ENCODE measurements at places on chromosomes 2 and 18.

DNA sequence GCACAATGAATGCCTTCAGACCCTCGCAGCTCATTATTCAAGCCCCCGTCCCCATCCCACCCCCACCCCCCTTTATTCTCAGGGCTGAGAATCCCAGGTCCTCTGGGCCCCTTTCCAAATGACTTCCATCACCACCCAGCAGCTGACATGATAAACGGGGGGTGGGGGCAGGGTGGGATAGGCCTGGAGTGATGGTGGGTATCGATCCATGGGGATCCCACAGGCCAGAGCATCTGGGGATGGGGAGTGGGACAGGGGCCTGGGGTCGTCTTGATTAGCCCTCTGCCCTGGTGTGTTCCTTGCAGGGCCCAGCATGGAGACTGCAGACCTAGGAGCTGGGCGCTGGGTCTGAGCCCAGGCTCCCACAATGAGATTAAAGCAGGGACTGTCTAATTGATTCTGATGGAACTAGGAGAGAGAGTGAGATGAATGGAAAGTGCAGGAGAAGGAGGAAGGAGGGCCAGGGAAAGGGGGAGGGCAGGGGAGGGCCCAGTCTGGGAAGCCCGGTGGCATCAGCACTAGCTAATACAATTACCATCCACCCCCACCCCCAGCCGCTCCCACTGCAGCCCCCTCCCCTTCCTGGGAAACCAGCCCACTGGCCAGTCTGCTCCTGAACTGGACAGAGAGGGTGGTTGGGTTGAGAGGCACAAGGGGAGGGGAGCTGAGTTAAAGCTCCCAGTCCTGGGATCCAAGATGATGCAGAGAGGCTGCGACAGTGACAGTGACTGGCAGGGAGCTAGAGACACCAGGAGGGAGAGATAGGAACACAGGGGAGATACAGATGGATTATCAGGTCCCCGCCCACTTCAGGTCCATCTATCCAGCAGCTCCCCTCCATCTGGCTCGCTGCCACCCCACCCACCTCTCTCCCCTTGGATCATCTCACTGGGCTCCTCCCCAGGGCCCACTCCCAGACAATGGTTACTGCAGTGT, 13.1 kb upstream of the TNS1 start:
- no peak for DNase-seq

- DNase-seq: no peak
These were observed 231.4 kb upstream of the ZEB2 start for GRCh38 chr2:144751142-144751905.

DNA sequence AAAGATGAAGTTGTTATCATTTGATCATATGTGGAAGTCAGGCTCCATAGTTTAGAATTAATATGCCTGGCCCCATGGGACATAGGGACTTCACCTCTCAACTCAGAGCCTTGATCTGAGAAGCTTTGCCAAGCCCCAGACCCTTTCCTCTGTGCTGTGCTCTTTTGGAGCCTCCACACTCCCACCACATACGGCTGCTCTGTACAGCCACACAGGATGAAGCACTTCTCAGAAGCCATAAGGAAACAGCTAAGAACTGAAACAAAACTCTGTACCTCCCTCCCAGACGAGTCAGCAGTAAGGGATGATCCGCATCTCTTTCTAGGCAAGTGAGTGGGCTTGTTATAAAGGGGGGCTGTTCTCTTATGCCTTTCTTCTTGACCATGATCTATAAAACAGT, 66.5 kb downstream of the CAB39 start:
- no peak for DNase-seq

- no peak for DNase-seq
These were observed 1594.5 kb upstream of the PIK3C3 start for GRCh38 chr18:40360558-40360957.

GRCh38 chr2:86598966-86599365, 24.7 kb downstream of the RNF103 start:
- no peak for DNase-seq

- DNase-seq: peak; percentile 56
These were observed 66.7 kb upstream of the HAAO start for GRCh38 chr2:42859006-42859552.

DNA sequence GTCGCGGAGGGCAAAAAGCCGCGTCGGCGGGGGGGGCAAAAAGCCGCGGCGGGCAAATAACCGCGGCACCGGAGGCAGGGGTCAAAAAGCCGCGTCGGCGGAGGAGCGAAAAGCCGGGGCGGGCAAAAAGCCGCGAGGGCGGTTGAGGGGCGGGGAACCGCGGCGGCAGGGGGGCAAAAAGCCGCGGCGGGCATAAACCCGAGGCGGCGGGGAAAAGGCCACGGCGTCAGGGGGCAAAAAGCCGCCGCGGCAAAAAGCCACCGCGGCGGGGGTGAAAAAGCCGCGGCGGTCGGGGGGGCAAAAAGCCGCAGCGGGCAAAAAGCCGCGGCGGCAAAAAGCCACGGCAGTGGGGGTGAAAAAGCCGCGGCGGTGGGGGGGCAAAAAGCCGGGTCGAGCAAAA, 598.0 kb upstream of the TEKT4 start:
- DNase-seq: no peak
